Umbilical cord (tissue), 2 donors: ENCODE measurements at places on chromosomes 11 and 22.

- DNase-seq, result no peak
Measured at GRCh38 chr11:43784866-43785265, 95.8 kb upstream of the ALKBH3 start.

GRCh38 chr11:77249427-77249826 is 52.1 kb downstream of the GDPD4 start:
- no peak for DNase-seq

DNA sequence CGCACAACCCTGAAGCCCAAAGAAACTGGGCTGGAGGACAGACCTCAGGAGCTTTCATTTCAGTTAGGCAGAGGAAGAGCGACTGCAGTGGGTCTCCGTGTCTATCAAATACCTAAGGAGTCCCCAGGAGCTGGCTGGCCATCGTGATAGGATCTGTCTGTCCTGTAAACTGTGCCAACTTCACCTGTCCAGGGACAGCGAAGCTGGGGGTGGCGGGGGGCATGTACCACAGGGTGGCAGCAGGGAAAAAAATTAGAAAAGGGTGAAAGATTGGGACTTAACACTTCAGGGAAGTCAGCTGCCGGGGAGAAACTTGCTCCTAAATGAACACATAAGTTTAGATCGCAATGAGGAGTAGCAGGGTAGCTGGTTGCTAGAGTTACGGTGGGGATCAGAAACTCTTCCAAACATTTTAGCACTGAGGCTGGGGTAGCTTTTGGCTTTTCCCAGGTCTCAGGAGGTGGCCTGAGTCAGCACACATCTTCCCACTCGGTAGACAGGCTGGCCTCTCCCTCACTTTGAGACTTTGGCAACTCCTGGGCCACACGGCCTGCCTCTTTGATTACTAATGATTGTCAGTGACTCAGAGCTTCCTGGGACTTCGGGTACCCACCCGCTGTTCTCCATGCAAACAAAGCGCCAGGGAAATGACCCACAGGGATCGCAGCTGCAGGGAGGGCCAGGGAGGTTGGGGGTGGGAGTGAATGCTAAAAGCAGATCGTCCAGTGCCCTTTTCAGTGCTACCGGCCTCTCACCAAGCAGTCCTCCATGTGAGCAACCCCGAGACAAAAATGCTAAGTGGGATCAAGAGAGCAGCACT is 2.9 kb upstream of the MTFP1 start:
- peak; percentile 72 for DNase-seq

GRCh38 chr11:114141863-114142580 is 82.5 kb downstream of the ZBTB16 start:
- no peak for DNase-seq

- no peak for DNase-seq
Measured at GRCh38 chr22:37855462-37855861, 6.2 kb downstream of the EIF3L start.

DNA sequence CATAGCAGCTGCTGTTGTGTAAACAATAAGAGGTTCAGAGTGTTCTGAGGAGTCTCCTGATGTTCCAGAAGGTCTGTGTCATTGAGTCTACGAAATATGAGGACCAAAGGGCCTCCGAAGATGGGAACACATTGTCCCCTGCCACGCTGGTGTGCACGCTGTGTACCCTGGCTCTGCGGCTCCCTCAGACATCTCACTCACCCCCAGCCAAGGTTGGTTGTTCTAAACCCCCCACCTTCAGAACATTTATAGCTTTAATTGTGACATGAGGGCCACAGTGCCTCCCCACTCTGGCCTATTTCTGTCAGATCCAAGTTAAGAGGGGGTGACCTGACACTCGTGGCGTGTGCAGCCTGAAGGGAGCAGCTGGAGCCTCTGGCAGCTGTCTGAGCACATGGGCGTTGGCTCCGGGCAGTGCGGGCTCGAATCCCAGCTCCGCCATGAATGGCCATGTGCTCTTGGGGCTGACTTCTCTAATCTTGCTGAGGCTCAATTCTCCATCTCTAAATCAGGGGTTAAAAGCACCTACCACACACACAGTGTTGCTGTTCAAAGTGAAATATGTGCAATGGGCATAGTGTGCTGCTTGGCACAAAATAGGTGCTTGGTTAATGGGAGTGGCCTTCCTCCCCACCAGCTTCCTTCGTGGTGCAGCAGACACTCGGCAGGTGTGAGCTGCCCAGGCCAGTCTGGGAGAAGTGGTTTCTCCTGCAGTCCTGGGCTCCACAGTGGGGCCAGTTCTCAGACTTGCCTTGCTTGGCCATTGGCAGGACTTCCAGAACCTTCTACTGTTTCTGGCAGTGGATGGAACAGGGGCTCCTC is 39.7 kb upstream of the MICAL2 start:
- DNase-seq, result no peak

GRCh38 chr11:38839071-38839470 is 2241.0 kb upstream of the RAG2 start:
- DNase-seq, result no peak

DNA sequence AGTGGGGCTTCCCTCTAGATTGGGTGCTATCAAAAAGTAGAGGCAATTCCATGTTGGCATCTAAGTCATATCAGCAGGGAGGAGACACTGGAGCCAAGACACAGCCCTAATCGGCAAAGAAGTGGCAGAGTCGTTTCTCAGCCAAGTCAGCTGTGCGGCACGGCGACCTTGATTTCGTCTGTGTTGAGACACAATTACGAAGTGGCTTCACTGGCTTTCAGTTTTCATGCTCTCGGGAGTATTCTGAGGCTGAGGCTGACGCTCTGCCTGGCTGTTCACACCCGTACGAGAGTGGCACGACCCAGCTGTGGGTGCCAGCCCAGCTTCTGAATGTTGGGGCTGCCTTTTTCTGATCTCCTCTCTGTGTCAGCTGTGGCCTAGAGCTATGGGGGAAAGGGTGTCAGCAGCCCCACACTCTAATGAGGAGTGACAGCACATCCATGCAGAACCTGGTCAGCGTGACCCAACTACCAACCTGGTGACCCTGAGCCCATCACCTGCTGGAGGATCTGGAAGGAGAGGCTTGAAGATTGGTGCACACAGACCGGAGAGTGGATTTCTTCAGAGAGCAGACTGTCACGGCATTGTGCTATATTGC is 105.7 kb upstream of the TMEM45B start:
- no peak for DNase-seq

DNA sequence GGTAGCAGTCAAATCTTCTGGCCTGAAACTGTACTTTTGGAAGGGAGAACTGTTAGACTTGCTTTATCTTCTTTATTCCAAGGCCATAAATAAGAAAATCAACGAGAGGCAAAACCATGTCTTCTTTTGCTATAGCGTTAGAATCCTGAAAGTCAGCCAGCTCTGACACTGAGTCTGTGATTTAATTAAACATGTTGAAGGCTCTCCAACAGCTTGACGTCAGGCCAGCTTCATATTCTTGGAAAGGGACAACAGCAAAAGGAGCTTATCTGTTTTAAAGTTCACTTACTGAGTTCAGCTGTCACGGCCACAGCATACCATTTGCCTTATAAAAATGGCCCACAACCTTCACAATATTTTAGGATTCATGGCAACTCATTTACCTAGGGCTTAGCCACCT is 131.0 kb upstream of the LDLRAD3 start:
- DNase-seq, result peak; percentile 24

DNA sequence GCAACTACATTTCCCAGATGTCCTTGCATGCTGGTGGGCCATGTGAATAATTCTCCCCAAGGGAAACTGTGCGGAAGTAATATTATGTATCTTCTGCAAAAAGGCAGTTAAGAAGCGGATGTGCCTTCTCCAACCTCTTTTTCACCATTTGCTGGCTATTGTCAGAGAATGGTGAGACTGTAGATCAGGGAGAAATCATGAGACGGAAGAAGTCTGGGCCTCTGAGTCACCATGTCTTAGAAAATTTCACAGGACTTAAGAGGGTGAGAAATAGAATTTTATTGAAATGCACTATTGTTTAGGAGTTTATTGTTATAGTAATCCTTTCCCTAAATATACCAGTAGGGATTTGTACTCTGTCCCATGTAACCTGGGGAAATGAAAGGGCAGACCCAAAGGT is 298.7 kb upstream of the ZC3H12C start:
- no peak for DNase-seq

GRCh38 chr22:22770280-22770871 is 117.2 kb upstream of the IGLL5 start:
- DNase-seq, result no peak

- peak; percentile 92 for DNase-seq
Measured at GRCh38 chr11:34358728-34359547, 1.1 kb upstream of the ABTB2 start.

GRCh38 chr11:72703267-72704008 is 29.2 kb upstream of the PDE2A start:
- peak; percentile 98 for DNase-seq

DNA sequence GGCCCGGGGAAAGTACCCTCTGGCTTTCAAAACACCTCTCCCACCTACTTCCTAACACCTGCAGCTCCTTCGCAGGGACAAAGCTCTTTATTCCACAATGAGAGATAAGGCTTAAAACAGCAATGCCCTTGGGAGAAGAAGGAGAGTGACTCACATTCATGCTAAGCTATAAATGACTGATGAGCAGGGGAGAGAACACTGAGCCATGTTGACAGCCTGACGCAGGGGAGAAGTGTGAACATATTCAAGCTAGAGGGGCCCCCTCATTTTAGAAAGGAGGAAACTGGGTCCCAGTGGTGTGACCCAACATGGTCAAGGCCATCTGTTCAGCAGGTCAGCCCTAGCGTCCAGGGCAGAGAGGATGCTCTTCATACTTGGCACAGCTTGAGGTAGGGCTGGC is 171.8 kb downstream of the DSCAML1 start:
- no peak for DNase-seq

- no peak for DNase-seq
Measured at GRCh38 chr11:39011797-39012196, 2413.8 kb upstream of the RAG2 start.

- no peak for DNase-seq
Measured at GRCh38 chr11:1970956-1971355, 23.8 kb downstream of the MRPL23 start.

GRCh38 chr11:64385945-64386704 is 27.2 kb downstream of the RPS6KA4 start:
- DNase-seq, result no peak

- DNase-seq, result no peak
Measured at GRCh38 chr22:38833061-38833460, 10.8 kb downstream of the NPTXR start.

- DNase-seq, result no peak
Measured at GRCh38 chr22:46432164-46433068, 96.9 kb downstream of the TRMU start.

- DNase-seq, result peak; percentile 17
Measured at GRCh38 chr11:124762624-124763155, 600 bp upstream of the ESAM start.

- DNase-seq, result no peak
Measured at GRCh38 chr22:49564666-49565515, 262.8 kb downstream of the BRD1 start.

DNA sequence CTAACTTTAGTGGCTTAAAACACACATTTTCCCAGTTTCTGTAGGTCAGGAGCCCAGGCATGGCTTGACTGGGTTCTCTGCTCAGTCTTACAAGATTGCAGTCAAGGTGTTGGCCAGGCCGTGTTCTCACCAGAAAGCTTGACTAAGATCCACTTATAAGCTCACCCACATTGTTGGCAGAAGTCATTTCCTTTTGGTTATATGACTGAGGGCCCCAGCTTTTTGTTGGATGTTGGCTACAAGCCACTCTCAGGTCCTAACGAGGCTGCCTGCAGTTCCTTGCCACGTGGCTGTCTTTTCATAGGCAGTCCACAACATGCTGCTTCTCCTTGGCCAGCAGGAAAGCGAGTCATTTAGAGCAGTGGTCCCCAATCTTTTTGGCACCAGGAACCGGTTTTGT is 79.3 kb upstream of the CRTAM start:
- no peak for DNase-seq

DNA sequence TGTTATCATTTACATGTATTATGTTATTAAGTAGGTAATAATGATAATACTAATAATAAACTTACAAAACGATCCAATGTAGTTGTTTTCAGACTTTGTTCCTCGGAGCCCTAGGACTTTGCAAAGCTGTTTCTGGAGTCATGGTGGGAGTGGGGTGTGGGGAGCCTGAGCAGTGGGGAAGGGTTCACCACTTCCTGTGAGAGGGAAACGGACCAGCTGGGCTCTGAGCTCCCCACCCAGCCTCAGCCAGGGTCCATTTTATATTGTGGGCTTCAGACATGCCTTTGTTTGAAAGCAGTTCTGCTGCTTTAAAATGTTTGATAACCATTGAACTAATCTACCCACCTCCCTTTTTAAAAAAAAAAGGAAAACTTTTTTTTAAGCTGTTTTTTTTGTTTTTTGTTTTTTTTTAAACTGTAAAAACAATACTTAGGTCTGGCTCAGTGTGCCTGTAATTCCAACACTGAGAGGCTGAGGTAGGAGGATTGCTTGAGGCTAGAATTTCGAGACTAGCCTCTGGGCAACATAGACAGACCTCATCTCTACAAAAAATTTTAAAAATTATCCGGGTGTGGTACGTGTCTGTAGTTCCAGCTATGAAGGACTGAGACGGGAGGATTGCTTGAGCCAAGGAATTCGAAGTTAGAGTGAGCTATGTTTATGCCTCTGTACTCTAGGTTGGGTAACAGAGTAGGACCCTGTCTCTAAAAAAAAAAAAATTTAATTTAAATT is 7.0 kb downstream of the SERPING1 start:
- no peak for DNase-seq

- DNase-seq, result no peak
Measured at GRCh38 chr22:30371981-30372380, 15.2 kb downstream of the CCDC157 start.

DNA sequence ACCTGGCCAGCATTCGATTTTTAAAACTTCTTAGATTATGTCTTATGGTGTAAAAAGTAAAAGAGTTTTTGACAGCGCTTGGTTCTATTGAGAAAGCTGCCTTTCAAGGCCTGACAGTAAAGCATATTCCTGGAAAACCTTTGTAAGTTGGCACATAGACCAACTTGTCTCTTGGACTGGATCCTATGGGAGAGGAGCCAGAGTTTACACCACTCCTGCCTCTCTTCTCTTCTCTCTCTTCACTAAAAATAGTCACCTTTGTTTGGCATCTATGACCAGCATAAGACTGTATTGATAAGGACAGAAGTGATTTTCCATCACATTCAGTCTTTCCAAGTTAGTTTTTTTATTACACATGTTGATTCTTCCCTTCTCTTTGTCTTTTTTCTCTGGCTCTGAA is 33.7 kb downstream of the CSRP3 start:
- no peak for DNase-seq

DNA sequence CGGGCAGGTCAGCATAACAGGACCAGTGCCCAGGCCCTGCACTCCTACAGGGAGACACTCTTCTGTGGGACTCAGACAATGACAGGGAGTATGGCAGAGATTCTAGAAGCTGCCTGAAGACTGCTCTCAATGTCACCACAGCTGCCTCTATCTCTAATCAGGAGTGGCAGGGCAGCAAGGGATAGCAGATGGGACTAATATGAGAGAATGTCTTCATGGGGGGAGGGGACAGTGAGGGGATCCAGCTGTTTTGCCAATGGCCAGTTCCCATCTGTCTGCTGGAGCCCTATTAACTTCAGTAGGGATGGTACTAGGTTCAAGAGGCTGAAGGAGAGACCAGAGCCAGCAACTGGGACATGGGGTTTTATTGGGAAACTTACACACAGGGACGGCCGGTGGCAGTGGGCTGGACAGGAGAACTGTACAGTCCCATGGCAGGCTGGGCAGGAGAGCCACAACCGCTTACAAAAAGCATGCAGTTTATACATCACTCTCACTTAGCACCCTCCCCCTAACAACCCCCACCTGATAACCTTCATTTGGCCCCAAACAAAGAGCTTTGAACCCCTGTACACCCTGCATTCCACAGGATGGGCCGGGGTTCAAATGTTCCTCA is 2.5 kb upstream of the CD82 start:
- no peak for DNase-seq
